ENCODE measurements at places on chromosomes 3 and 15. TPM values are rescaled to one million over a fixed set of nuclear protein-coding genes. Genes with fewer than 3 reads are reported as not detected.

GRCh38 chr15:80775338-80775737 is 3.8 kb upstream of the CEMIP start:
- DNase-seq, result no peak

GRCh38 chr15:45701108-45701507 is 66.3 kb downstream of the SQOR start:
- DNase-seq, result no peak

- no peak for DNase-seq
These were observed 40.0 kb upstream of the MCF2L2 start for GRCh38 chr3:183468424-183468823.

- DNase-seq, result no peak
These were observed 42.1 kb upstream of the HES1 start for GRCh38 chr3:194093842-194094241.

Gene GOLGA6D
- 0.57 TPM for polyA plus RNA-seq

DNA sequence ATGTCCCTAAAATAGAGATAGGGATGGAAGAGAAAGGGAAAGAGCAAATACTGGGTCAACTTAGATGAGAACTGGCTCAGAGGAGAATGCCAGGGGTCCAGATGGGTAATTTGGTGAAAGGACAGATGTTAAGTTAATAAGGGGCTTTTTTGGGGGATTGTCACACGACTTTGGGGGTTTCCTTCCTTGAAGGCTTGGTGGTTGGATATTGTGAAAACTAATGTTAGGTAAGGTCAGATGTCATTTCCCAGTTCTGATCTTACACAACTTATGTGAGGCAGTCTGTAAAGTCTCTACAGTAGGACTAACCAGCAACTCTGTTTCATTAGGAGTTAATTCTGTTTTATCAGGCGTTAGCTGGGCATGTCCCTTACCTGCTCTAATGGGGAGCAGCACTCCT is 231.1 kb downstream of the NR2F2 start:
- DNase-seq, result no peak

GRCh38 chr3:34284959-34285826 is 486.8 kb downstream of the PDCD6IP start:
- DNase-seq, result no peak

Gene ROPN1B
- 1.6 TPM for polyA plus RNA-seq

DNA sequence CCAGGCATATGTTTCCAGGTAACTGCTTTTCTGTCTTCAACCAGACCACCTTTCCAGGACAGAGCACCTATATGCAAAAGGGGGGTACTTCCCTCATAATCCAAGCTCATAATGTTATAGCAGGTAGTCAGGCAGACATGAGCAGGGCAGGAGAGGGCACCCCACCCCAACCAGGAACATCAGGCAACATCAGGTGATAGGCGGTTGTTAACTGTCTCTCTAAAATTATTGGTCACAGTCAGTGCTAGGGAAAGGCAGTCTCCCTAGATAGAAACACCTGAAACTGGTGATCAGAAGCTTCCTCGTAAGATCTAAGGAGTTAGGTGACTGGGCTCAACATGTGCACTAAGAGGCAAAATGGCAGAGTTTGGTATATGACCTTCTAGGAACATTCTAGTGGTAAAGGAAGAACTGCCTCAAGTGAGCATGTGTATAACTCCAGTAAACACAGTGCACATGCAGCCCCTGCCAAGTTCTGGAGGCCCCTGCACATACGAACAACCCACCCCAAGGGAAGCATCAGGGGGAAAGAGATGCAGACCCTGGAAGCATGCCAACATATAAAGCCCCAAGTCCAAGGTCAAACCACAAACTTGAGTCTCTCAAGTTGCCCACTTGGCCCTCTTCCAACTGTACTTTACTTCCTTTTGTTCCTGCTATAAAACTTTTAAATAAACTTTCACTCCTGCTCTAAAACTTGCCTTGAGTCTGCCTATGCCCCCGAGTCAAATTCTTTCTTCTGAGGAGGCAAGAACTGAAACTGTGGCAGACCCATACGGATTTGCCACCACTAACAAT is 270.9 kb downstream of the ULK4 start:
- no peak for DNase-seq

DNA sequence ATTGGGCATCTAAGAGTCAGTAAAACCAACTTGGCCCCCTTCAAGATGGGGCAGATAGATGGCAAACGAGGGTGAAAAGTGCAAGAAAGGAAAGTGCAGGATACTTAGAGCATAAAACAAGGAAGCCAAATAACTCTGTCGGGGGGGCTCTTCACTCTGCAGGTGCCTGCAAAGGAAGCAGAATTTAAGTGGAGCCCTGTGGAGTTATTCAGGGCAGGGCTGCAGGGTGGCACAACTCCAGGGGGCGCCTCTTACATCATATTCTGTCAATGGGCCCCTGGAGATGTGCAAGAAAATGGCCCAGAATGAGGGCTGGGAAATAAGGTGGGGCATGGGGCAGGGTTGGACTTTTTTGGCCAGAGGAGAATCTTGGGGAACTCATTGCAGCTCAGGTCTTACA is 69.7 kb downstream of the CD47 start:
- no peak for DNase-seq

DNA sequence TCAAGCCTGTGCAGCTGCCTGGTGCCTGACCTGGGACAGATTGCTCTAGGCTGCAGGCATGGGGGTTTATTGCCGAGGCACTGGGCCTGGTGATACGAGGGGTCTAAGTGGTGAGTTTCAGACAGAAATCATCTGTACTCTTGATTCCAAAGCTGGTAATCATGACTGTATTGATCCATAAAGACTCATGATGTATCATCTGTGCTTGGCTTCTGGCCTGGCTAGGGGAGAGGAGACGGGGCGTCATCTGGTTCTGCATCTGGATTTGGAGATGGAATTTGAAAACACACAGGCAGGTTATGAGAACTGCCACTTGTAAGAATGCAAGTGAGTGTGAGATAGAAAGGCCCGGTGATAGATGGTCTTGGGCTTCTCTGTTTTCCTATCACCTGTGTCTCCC is 337.4 kb upstream of the C2CD4B start:
- no peak for DNase-seq

- DNase-seq, result no peak
These were observed 62.5 kb upstream of the RPL32 start for GRCh38 chr3:12903881-12904280.

Gene GREM1
- 0.52 TPM for polyA plus RNA-seq

- no peak for DNase-seq
These were observed 39.0 kb downstream of the CD200R1L start for GRCh38 chr3:112807685-112808084.

DNA sequence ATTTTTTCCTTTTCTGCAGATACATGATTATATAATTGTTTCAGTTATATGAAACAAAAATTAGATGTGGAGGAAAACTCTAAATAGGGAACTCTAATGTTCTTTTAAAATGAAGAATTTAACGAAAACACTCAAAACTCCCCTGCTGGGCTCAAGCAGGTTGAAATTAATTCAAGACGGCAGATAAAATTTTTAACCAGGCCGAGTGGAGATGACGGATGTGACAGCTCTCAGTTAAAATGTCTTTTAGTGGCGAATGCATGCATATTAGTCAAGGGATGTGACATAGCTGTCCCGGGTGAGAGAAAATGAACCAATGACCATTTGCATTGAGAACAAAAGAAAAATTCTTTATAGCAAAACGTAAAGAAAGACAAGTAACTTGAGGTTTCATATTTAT is 110.1 kb downstream of the ROBO2 start:
- DNase-seq, result no peak

- no peak for DNase-seq
These were observed 169.8 kb upstream of the MYRIP start for GRCh38 chr3:39639344-39640236.

GRCh38 chr3:126866175-126866759 is 116.6 kb upstream of the PLXNA1 start:
- DNase-seq, result no peak

All from left kidney (tissue), 8 donors.